Nephron progenitor cell (in vitro differentiated cells): ENCODE measurements at places on chromosomes 11 and 22.

- DNase-seq: no peak
Observed at GRCh38 chr22:31951194-31952093, 7.1 kb downstream of the YWHAH start.

DNA sequence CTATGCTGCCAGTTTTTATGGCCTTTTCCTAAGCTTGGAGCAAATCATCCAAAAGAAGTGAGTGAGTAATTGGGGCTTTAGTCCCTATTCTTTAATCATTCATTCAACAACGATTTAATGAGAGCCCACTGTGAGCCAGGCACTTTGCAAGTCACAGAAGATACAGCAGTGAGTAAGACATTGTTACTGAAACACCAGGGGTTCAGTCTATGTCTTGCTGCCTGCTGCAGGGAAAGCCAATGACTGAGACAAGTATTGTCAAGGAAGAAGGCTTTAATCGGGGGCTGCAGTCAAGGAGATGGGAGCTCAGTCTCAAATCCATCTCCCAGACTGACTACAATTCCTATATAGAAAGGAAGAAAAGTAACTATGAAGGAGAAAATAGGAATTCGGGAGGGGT lies 228.3 kb downstream of the FAM181B start:
- DNase-seq: no peak

GRCh38 chr11:113341388-113342165 lies 27.2 kb downstream of the TTC12 start:
- no peak for DNase-seq

DNA sequence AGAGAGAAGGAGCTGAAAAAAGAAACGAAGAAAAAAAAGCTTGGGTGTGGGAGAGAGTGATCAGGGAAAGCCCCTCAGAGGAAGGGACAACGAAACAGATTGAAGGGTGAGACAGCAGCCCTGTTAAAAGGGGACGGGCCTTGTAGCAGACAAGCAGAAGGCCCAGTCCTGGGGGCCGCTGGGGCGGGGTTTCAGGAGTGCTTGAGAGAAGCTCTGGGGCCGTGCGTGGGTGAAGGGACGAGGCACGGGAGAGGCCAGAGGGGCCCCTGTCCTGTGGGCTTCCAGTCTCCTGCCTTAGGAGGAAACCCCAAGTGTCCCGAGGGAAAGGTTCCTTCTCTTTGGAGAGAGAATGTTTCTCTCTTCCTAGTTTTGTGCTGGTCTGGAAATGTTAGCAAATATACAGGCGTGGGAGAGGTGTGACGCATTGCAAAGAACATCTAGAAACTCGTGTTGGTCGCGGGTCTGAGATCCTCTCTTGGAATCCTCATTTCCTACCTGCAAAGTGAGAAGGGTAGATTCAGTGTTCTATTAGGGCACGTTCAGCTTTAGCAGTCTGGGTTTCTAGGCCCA lies 28.6 kb downstream of the ADAMTS15 start:
- no peak for DNase-seq

- DNase-seq: peak; percentile 10
Observed at GRCh38 chr11:95498722-95499425, 267.9 kb upstream of the SESN3 start.
